ENCODE measurements at places on chromosomes 12 and 14. TPM values are rescaled to one million over a fixed set of nuclear protein-coding genes. Genes with fewer than 3 reads are reported as not detected.

Gene TGM1
- total RNA-seq: 0.56 TPM

- DNase-seq: no peak
These were observed 62.8 kb upstream of the PRB2 start for GRCh38 chr12:11457996-11458645.

DNA sequence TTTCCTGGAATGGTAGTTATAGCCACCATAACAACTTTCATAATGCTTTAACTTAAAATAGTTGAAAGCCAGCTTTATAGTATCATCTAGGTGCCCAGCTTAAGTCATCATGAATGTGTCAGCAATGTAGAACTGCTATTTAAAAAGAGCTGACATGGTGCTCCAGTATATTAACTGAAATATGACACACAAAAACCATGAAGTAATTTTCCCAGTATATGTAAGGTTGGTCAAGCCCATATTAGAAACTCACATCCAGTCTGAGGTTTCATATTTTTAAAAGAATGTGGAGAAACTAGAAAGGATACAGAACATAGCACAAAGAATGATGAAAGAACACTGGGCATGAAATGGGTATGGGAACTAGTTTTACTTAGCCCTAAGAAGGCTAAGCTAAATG lies 121.3 kb upstream of the KRAS start:
- no peak for DNase-seq

Gene CLEC12A
- total RNA-seq: not detected

Gene ASIC1
- total RNA-seq: 1.6 TPM

GRCh38 chr12:32902287-32902997 lies 5.9 kb upstream of the PKP2 start:
- no peak for DNase-seq

Gene IGF1
- total RNA-seq: 0.28 TPM

Gene CISTR
- not detected for total RNA-seq

- no peak for DNase-seq
These were observed 14.8 kb downstream of the MED13L start for GRCh38 chr12:116262741-116263140.
